Hypothalamus (tissue), 51 donors: ENCODE measurements at places on chromosomes 3 and 15.

GRCh38 chr3:25536521-25537391 is 108.7 kb downstream of the RARB start:
- DNase-seq, result no peak

DNA sequence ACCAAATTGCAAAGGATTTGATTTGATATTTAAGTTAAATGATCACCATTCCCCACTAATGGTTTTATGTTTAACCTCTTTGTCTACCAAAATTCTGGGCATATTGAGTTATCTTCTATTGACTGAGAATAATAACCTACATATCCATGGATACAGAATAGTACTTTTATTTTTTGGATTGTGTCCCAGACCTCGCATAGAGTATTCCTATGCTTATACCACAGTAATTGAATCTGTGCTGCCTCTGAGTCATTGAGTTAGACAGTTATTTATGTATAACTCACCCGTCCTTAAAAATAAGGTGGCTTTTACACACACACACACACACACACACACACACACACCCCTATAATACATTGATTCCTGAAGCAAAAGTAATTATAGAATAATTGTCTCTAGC is 690.1 kb upstream of the BCHE start:
- DNase-seq, result no peak

- no peak for DNase-seq
Observed at GRCh38 chr15:23569151-23569925, 3.9 kb downstream of the MKRN3 start.

DNA sequence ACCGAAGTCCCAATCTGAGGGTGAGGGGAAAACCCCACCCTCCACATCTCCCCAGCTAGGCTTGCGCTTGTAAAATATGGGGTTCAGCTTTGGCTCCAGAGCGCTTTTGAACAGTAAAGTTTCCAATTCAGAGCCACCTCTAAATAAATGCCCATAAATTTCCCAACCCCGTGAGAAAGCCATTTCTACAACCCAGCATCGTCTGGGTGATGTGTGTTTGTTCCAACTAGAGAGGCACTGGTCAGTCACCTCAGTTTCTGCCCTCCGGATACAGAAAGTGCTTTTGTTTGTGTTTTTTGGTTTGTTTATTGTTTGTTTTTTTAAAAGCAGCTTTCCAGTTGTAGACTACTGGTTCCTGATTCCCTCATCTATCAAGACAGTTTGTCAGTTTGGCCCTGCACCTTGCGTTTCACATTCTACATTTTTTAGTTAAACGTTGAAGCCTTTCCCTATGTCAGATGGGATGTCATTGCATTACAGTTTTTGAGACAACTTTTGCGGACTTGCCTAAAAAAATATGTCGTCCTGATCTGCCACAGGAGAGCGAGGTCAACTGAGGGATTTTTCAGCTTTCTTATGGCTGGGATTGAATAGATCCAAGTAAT is 15.0 kb upstream of the SOX2 start:
- no peak for DNase-seq

DNA sequence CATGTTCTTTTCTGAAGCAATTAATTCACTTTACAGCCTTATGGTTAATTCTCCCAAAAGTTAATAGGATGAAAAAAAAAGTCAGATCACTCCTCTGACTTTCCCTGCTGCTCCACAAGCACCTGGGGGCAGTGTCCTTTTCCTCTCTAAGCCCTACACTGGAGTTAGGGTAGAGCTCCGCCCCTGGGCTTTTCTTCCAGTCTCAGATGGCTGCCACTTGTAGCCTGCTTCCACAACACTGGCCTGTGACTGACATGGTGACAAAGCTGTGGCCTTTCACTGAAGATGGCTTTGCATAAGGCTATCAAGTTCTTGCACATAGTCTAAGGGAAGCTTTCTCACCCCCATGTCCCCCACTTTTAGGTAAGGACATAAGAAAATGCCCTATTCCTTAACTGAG is 1.3 kb upstream of the MON1A start:
- DNase-seq, result no peak

DNA sequence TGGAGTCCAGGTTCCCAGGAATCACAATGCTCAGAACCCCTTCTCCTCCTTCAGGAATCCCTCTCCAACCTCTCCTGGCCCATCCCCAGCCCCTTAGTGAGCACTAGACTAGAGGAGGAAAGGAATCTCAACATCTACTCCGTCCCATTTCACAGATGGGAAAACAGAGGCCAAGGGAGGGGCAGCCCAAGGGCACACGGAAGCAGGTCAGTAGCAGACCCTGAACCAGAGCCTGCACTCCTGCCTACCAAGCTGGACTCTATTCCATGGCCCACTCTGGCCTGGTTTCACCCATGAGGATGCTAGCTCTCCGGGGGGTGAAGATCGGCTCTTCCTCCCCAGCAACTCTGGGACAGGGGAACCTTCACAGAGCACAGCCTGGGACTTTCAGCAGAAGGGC is 14.3 kb downstream of the SEMA7A start:
- DNase-seq, result no peak

DNA sequence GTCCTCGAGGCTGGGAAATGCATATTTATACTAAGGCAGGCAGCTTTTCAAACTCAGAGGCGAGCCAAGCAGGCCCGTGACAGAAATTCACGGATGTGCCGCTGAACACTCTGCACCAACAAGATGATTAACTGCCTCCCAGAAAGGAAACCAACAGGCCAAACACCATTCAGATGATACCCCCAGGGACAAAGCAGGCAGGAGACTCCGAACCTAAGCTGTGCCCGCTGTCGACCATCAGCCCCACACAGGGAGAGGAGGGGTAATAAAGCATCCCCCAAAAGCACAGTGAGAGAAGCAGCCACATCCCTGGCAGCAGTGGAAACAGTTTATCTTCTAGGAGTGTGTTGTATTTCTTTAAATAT is 31.8 kb downstream of the ADAMTS17 start:
- DNase-seq, result no peak

- DNase-seq, result no peak
Observed at GRCh38 chr15:76376816-76377215, 40.2 kb downstream of the ISL2 start.

DNA sequence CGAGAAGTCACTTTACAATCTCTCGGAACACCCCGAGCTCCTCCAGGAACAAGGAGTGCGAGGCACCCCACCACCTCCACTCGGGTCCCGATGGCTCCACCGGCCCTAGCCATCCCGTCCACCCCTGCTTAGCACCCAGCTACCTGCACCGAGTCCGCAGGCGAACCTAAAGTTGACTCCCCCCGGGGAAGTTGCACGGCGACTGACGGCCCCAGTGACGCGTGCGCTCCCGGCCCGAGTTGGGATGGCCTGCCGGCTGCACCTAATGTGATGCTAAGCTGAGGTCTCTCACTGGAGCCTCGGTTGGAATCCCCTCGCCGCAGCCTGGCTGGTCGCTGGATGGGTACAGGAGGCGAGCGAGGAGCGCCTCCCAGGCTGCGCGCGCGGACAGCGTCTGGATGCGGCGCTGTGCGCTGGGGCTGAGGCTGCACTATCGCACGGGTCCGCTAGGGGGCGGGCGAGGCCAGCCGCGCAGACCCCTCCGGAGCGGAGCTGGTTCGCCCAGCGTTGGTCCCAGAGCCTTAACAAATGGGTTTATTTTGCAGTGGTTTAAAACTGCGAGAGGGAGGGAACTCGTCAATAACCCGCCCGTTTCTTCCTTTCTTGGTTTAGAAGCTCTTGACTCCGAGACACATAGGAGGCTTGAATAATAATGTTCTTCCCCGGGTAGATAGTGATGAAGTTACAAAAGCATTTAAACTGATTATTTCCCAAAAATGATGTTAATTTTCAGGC is at the start of gene OXTR:
Gene OXTR (minus strand): TSS at position 526 of the 735 bp plus-strand sequence. CDS start 1,426 bp downstream, outside the sequence.
- DNase-seq, result peak; percentile 41

- DNase-seq, result no peak
Observed at GRCh38 chr3:52007291-52007690, 11.6 kb upstream of the RPL29 start.

GRCh38 chr3:42733501-42734262 is 31.1 kb upstream of the HHATL start:
- peak; percentile 77 for DNase-seq

- no peak for DNase-seq
Observed at GRCh38 chr15:67114846-67115585, 49.6 kb downstream of the SMAD3 start.

DNA sequence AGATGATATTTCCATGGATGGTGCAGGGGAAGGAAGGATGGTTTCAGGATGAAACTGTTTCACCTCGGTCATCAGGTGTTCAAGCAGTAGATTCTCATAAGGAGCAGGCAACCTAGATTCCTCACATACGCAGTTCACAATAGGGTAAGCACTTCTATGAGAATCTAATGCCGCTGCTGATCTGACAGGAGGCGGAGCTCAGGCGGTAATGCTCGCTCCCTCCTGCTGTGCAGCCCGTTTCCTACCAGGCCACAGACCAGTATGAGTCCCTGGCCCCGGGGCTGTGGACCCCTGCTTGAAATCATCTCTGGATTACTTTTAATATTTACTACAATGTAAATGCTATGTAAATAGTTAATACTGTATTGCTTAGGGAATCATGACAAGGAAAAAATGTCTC is 241.8 kb downstream of the ROBO2 start:
- no peak for DNase-seq

GRCh38 chr3:51942603-51943450 is 664 bp downstream of the PARP3 start:
- no peak for DNase-seq

GRCh38 chr3:13716540-13717221 is 163.2 kb downstream of the WNT7A start:
- no peak for DNase-seq

- DNase-seq, result no peak
Observed at GRCh38 chr3:197428952-197429351, 126.8 kb downstream of the BDH1 start.

DNA sequence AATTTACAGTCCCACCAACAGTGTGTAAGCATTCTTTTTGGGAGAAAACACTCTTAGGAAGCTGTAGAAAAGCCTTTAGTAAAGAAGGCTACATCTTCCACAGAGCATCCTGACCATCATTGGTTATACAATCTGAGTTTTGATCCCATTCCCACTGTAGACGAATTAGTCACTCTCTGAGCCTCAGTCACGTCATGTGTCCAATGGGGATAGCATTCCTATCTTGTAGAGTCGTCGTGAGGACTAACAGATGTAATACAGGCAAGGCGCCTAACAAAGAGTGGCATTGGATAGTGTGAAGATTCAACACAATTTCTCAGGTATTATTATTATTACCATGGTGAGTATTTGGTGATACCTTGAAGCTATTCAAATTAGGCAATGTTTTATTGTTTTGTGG is 44.0 kb upstream of the ALDH1A3 start:
- no peak for DNase-seq

DNA sequence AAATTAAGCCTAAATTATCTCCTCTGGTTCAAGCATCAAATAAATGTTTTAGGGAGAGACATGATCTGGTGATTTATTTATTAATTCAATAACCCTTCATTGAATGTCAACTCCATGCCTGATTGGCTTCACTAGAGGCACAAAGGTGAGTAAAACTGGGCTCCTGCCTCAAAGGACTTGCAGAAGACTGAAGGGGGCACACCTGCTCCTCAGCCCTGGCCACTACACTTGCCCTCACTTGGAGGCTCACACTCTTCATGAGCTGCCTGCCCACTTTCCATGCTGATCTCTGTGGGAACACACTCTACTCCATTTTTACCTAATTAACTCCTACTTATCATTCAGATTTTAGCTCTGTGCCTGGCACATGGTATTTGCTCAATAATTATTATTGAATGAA is 84.4 kb upstream of the KCNMB2 start:
- no peak for DNase-seq

DNA sequence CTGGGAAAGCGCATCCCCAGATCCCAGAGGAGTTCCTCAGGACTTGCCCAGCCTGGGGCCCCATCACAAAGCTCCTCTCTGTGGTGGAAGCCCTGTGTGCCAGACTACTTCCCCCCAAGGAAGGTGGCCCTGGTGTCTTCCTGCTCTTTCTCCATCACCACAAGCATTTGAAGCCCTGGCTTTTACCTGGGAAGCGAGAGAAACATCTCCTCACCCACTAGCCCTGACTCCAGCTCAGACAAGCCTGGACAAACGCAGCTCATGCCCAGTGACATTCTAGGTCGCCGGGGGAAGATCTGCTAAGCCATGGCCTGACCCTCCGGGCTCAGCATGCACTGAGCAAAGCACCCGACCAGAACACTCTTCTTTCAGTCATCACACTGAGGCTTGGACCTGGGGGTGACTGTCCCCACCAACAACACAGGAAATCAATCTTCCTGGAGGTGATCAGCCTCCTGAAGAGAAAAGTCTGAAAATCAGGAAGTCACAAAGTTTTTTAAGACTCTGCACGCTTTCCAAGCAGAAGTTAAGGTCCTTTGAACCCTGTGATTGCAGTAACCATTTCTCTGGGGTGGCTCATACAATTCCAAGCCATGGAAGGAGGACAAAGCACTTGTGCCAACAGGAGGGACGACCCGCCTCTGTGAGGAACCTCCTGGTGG is 40.8 kb downstream of the KLHL25 start:
- DNase-seq, result no peak

- DNase-seq, result no peak
Observed at GRCh38 chr15:75181780-75182179, 19.9 kb upstream of the C15orf39 start.

DNA sequence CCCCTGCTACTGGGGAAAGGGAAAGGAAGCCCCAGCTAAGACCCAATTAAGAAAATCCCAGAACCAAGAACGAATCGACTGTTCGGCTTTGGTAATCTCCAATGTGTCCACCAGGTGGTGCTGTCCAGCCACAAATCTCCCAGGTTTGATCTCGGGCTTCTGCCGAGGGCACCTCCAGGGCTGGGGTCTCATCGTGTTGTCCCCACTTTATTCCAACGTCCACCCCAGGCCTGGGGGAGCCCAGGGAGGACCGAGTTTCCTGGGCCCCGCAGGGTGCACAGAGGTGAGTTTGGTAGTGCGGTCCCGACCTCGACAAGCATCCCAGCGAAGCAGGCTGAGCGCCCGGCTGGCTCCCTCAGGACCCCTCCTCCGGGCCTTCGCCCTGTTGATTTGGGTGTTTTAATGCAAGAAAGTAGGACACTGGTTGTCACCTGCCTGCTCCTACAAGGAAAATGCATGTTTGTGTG is 185.1 kb downstream of the GOLGA6L6 start:
- DNase-seq, result no peak

GRCh38 chr3:114218006-114218405 is 19.4 kb downstream of the ZNF80 start:
- no peak for DNase-seq

DNA sequence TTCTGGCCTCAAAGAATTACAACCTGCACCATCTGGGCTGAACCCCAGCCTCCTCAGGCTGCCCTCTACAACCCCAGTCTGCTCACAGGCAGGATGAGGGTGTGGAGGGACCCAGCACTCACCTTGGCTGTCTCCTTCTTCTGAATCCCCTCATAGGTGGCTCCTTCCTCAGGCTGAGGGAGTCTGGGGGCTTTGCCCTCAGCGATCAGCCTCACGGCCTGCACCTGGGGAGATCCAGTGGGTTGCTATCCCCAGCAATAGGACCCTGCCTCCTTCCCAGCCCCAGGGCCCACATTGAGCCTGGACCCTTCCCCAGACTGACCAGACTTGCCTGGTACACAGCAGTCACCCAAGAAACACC is 25.1 kb downstream of the ALDH1L1 start:
- no peak for DNase-seq

GRCh38 chr3:126472277-126473006 is 3.2 kb downstream of the ZXDC start:
- no peak for DNase-seq

GRCh38 chr3:143249014-143249413 is 129.4 kb downstream of the CHST2 start:
- DNase-seq, result no peak
